ENCODE measurements at places on chromosomes 16 and 17. TPM values are rescaled to one million over a fixed set of nuclear protein-coding genes. Genes with fewer than 3 reads are reported as not detected.
A peak's percentile ranks its signal among the peaks of the same experiment; 100 is the strongest.

Gene HAGHL
- total RNA-seq = 15.5 TPM

Gene CCL5
- total RNA-seq = 0.72 TPM

Gene MFAP4
- 360 TPM for total RNA-seq

Gene CCDC137
- total RNA-seq = 8.3 TPM

- peak; percentile 96 for DNase-seq
Measured at GRCh38 chr17:7627250-7628121, at the start of gene SAT2. SAT2 (minus strand) TSS chr17:7627821; CDS start chr17:7627635, 186 bp downstream.

- no peak for DNase-seq
Measured at GRCh38 chr16:15466886-15467781, 32.7 kb downstream of the BMERB1 start.

DNA sequence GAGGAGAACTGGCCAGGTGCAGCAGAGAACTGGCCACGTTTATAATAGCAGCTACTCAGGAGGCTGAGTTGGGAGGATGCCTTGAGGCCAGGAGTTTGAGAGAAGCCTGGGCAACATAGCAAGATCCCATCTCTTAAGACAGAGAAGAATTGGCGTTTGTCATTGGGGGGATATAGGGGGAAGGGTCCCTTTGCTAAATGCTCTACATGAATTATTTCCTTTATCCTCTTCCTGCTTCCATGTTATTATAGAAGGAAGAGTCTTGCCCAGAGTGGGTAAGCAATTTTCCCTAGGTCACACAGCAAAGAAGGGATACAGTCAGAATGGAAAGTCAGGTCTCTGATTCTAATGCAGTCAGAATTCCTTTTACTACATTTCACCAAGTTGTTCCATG is 68.0 kb downstream of the MYH11 start:
- no peak for DNase-seq

GRCh38 chr16:49799172-49799571 is 56.7 kb downstream of the ZNF423 start:
- no peak for DNase-seq

GRCh38 chr16:11447836-11448235 is 102.6 kb downstream of the RMI2 start:
- no peak for DNase-seq

DNA sequence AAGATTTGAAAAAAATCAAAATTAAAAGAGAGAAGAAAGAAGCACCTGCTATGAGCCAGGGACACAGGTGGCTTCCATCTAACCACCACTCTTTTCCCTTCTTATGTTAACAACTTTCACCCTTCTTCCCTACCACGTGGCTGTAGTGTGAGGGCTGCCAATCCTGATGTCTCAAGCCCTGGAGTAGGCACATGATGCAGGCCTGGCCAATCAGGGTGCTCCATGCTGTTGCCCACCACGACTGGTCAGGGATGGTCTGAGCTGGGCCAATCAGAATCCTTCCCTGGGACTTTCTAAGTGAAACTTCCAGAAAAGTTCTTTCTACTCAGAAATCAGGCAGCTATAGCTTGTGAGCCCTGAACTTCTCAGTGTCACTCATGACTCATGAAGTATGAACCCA is 140.7 kb downstream of the SDK2 start:
- DNase-seq = no peak

DNA sequence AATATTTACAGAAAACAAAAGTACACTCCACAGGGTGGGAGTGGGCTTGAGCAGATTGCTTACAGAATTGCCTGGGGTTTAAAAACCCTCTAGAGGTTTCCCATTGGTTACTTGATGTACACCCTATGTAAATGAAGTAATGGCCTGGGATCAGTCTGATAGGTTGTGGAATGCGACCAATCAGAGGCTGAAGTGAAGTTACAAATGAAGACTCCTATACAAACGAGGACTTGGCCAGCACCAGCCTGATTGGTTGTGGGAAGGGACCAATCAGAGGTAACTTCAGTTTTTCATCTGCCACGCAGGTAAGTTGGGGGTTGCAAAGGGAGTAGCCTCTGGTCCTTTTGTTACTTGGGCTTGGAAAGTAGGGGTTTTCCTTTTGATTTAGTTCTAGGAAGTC is 8.8 kb downstream of the EEF2K start:
- DNase-seq = no peak

DNA sequence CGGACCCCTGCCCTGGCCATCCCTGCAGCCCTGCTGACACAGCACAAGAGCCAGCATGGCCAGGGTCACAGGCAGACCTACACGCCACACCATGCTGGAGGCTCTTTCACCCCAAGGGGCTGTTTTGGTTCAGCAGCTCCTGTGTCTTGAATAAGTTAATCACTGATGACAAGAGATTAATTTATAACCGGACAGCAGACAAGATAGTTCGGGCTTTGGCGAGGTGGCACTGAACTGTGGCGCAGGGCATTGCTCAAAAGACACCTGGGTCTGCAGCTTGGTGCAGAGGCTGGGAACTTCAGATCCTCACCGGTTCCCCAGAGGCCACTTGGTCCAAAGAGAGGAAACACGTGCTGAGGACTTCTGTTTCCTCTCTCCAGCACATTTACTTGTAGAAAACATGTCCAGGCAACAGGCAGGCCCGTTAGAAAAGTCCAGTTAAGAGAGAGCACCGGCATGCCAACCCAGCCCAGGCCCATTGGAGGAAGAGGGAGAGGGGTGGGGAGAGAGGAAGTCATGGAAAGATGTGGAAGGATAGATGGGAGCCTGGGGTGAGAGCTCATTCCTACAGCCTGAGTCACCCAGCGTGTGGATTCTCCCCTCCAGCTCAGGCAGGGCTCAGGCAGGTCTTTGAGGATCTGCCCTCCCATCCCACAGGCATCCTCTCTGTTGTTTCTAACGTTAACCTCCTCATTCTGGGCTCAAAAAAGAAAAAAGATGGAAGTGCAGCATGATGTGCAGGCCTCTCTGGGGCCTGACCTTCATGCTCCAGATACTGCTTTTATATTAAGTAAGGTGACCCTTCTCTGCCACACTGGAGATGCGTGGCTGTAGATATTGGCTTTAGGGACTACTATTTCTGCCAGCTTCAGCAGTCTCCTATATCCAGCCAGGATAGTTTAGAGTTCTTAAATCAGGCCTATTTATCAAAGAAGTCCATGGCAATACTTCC is 80.0 kb upstream of the HNF1B start:
- peak; percentile 67 for DNase-seq

DNA sequence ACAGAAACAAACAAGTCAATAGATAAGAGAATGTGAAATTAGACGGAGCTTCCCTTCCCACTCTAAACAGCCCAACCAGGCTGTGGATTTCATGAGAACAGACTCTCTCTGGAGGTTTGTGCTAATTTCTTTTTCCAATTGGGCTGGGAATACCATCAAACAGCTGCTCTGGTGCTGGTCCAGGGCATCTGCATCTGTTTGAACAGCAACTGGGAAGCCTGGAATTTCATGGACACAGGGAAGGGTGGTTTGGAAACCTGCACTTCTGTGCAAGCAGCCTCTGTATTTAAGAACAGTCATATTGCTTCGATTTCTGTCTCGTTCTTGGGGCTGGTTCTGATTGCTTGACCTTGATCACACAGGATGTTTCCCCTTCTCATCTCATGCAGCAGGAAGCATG is 88.7 kb downstream of the FOXL1 start:
- no peak for DNase-seq

GRCh38 chr16:13883276-13883675 is 36.7 kb upstream of the ERCC4 start:
- no peak for DNase-seq

- peak; percentile 84 for DNase-seq
Measured at GRCh38 chr16:68386628-68387027, 61.7 kb downstream of the SMPD3 start.

- DNase-seq = no peak
Measured at GRCh38 chr17:6018788-6019187, 51.4 kb upstream of the WSCD1 start.

DNA sequence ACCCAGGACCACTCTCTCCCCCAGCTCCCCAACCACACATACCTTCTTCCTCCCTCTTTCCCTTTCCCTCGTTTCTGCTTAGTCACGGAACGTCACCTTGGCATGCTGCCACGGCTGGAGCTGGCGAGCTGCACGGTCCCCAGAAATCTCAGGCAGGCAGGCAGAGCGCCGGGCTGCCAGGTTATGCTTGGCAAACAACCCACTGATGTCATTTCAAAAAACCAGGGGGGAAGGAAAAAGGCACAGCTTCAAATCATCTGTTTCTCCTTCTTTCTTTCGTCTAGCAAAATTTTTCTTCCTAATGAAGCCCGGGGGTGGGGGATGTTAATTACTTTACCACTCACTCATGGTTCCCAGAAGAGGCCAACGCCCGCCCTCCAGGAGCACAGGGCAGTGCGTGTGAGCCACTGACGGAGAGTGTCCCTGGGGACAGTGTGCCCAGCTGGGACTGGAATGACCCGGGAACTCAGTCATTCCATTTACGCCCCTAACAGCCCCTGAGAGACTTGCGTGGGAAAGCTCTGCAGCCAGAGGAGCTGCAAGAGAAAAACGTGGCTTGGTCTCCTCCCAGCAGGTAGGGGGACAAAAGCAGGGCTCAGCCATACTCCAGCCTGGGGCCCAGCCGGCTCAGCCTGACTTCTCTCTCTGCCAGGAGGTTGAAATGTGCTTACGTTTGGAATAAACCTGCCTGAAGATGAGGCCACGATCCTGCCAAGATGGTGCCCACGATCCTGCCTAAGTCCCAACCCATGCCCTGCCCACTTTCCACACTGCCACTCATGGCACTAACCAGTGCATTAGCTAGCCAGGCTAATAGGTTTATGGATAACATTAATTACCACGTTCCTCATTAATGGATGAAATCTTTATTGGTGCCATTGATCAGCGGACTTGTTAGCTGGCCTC is 198.9 kb downstream of the ZFHX3 start:
- peak; percentile 71 for DNase-seq

- no peak for DNase-seq
Measured at GRCh38 chr16:49455991-49456745, 82.6 kb downstream of the C16orf78 start.
